ENCODE measurements at places on chromosomes 2 and 18.

GRCh38 chr2:35510636-35511035 lies 844.9 kb upstream of the CRIM1 start:
- no peak for DNase-seq

DNA sequence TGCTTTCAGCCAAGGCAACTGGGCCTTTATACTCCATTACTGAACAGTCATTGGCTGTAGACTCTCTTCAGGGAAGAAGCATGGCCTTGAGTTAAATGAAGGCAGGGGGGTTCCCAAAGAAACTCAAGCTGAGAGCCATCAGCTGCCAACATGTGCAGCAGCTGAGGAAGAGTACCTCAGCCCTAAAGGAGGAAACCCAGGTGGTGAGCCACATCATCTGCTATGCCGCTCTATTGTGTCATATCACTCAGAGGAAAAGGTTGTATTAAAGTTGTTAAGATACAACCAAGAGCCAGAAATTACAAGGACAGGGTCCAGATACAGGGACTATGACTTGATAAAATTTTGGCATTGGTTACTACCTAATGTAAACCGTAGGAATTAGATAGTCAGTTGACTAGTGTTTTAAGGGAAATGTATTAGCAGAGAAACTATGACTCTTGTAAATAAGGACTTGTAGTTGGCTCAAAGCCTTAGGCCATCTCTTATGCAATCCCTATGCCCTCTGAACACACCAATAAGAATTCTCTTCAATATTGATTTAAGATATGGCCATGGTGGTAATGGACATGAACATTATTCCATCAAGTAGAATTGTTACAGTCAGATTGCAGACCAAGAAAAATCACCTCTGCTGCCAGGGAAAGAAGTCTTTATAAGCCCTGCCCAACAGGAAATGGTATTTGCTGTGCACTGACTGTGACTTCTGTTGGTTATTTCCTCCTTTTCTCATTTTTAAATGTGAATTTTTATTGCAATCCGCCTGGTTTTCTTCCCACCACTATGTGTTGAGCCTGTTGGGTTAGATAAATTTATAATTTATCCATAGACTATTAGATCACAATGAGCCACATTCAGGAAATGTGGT lies 9.2 kb upstream of the LRPPRC start:
- no peak for DNase-seq

DNA sequence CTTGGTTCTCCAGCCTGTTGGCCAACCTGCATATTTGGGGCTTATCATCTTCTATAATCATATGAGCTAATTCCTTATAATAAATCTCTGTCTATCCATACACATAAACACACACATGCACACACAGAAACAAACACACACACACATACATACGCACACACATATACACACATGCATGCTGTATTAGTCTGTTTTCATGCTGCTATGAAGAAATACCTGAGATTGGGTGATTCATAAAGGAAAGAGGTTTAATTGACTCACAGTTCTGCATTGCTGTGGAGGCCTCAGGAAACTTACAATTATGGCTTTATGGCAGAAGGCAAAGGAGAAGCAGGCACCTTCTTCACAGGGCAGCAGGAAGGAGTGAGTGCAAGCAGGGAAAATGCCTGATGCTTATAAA lies 707.4 kb upstream of the CDH2 start:
- DNase-seq = no peak

DNA sequence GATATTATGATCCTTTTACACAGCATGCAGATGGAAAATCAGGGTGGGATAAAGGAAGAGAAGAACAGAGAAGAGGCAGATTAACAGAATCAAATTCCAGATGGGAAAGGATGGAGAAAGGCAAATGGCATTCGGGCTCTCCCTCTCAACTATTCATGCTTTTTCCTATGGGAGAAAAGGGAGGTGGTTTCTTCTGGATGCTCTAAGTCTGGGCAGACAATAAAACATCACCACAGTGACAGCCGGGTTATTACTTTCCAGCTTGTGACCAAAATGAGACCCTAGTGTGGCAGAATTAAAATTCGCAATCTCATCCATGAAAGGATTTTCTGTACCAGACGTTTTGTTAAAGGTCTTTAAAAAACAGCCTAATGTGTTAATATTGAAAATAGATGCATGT lies 440.7 kb downstream of the RND3 start:
- DNase-seq = no peak

DNA sequence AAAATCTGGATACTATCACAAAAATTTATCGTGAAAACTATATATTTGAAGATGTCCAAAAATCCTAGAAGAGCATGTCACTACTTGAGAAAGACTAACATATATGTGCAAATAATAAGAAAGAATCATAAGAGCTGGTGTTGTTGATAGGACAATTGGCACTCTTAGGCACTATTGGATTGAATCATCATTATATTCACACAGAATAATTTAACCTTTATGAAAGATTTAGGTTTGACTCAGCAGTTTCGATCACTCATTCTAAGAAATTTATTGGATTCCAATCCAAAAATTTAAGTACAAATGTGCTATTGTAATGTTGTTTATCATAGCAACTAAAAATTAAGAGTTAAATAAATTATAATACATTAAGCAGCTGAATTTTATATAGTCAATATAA lies 503.6 kb downstream of the SPAG16 start:
- no peak for DNase-seq

GRCh38 chr18:12031846-12032245 lies 50.5 kb downstream of the IMPA2 start:
- DNase-seq = no peak

DNA sequence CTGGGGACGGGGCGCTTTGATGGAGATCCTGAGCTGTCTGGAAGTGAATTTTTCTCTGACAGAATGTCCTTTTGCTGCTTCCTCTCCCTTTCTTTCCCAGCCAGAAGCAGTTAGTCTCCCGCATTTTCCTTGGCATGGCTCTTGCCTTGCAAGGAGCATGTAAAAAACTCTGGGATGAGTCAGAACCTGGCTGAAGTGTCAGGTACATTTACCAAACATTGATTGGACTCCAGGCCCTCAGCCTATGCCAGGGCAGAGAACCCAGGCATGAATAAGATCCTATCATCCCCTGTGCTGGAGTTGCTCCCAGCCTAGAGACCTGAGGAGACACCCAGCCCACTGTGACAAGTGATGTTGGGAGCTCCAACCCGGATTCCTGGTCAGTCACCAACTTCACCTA lies 21.6 kb downstream of the STON1 start:
- DNase-seq = no peak

DNA sequence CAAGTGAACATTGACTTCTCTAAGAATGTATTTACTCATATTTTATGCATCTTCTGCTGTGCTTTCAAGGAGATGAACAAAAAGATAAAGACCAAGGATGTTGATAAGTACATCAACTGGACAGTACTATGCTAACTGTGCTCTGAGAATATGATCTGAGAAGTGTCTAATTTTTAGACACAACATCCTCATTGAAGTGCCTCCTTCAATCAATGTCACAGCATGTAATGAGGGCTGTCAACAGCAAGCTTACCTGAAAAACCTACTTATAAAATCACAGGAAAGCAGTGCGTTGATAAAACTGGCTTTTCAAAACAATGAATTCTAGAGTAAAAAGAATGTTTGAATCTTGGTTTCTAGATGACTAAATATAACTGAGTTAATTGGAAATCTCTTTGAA lies 452.9 kb upstream of the DSEL start:
- no peak for DNase-seq

DNA sequence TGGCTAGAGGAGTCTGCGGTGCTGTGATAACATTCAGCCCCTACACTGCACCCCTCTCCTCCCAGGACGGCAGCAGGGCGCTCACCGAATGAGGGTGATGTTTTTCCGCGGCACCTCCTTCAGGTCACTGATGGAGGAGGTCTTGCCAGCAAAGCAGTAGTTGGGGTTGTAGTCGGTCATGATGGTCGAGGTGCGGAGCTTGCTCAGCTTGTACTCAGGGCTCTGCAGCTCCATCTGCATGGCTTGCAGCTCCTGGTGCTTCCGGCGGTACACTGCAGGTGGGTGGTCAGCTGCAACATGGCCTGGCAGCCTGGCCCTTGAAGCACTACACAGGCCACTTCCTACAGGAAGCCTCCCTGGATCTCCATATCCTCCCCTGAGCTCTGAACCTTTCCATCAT lies 108.0 kb downstream of the CLIP4 start:
- DNase-seq = no peak

GRCh38 chr2:179890666-179891065 lies 29.3 kb upstream of the ZNF385B start:
- DNase-seq = no peak

DNA sequence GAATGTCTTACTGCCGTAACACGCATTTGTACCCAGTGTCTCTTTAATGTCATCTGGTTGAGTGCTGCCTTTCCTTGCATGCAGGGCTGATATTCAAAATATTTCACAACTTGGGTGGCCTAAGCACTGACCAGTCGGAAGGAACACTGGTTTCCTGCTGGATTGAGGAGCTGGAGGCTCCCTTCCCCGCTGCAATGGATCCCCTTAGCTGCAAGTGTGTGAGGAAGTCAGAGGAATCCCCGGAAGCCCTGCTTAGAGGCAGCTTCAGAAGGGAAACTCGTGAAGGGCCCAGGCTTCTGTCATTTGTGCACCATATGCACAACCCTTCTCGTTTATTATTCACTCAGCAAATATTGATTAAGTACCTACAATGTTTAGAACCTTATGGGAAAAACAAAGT lies 33.2 kb upstream of the SP3 start:
- DNase-seq = no peak

DNA sequence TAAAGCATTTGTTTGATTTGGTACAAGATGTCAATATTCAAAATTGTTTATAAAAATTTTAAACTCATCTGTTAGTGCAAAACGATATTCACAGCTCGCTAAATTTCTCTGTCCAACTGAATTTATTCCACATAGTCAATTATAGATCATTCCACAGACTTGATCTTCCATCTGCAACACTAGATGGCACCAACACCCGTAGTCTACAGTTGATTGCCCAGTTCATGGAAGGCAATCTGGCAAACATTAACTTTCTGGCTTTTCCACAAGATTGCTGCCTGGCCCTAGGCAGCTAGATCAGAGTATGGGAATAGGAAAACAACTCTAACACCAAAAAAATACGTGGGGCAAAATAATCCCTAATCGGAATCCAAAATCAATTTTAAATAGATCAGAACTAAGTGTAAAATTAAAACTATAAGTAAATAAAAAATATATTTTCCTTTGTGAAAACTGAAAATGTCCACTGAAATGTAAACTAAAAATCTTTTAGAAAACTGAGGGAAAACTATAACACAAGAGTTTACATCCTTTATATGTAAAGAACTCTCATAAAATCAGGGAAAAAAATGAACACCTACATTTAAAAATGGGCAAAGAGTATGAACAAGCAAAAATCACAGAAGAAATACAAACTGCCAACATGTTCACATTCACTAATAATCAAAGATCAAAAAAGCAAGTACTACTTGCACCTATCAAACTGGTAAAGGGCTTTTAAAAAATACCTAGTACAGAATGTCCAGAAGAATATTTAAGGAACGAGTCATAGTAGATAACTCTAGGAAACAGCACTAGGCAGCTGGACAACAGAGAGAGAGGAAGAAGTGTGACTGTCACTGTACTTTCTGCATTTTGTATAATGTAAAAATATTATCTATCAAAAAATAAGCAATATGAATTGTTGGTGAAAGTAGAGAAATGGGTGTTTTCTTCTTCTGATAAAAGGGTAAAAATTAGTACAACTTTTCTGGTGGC lies 35.0 kb downstream of the RTN4 start:
- DNase-seq = no peak

DNA sequence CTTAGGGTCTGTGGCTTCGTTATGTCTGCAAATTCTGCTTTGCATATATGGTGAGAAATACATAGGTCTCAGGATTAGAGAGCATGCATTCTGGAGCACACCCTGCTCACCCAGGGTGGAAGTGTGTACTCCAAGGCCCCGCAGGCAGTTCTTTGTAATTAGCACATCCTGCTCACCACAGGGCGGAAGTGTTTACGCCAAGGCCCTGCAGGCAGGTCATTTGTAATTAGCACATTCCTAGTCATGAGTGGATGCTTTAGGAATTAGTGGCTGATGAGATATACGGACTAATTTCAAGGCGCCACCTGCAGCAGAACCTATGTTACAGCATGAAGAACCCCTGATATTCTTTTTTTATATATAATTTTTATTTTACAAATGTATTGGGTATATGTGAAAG lies 4.2 kb downstream of the ALLC start:
- no peak for DNase-seq

DNA sequence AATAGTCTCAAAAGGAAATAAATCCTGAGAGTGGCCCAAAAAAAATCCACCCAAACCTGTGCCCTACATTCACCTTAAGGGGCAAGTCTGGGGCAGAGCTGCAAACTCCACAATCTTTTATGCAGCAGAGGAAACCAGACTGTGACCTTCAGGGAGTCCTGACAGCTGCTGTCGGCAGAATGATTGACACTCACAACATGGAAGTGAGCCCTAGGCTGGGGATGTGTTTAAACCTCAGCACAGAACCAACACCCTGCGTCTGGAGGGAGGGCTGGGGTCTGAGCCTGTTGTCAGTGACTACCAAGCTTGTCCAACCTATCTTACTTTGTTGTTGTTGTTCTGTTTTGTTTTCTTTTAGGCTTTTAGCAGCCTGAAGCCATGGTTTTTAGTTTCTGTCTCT lies 39.6 kb downstream of the CRACDL start:
- no peak for DNase-seq

- DNase-seq = no peak
Measured at GRCh38 chr2:136119717-136120675, 2.0 kb upstream of the CXCR4 start.

- DNase-seq = no peak
Measured at GRCh38 chr18:79826966-79827365, 29.2 kb downstream of the KCNG2 start.

DNA sequence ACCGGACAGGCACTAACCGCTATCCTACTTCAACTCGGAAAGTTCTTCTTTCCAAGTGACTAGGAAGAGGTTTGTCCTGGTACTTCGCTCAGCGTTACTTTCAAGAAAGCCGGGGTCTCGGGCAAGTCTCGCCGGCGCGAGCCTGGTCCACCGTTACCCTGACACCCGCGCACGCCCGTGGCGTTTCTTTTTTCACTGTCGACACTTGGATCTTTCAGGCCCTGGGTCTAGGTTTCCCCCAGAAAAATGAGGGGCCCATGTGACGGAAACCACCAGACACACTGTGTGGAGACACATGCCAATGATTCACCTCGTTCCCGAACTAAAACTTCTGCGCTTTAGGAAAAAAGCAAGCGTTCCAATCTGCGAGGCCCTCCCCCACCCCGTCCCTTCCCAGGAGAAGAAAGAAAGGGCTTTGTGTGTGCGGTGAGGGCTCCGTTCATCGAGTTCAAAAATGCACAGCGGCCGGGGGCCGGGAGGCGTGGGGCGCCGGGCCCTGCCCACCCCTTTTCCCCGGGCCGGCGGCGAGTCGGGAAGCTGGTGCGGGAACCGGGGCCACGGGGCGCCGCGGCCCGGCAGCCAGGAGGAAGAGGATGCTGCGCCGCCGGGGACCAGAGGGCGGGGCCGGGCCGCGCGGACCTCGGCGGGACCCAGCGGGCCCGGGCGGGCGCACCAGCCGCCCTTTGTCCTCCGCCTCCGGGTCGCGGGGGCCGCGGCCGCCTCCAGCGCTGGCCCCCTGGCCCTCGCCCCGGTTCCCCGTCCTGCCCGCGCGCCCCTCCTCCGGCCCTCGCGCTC lies 2.6 kb downstream of the ZNF521 start:
- DNase-seq = no peak
